ENCODE measurements at places on chromosomes 12 and 14. TPM values are rescaled to one million over a fixed set of nuclear protein-coding genes. Genes with fewer than 3 reads are reported as not detected.

Gene EFS
- 10.4 TPM for total RNA-seq

DNA sequence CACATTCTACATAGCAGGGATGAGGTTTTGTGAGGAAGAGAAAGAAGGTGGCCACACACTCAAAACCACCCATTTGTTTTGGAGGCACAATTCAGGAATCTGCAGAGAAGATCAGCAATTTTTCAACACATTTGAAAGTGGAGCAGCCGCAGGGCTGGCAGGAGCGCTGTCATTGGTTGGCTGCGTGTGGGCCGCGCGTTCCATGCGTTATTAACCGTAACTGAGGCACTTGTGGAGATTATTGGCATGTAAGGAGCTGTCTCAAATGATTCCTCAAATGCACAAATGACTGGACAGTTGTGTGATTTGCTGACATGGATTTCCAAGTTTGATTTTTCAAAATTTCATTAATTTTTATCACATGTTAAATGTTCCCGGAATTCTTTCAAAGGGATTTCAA, 318.5 kb downstream of the TMEM132D start:
- no peak overlapping the region for H3K27ac ChIP-seq
- no peaks in the 10 kb centered on the region for H3K36me3 ChIP-seq
- no peak for DNase-seq
- no peak overlapping the region for H3K4me3 ChIP-seq

- H3K4me1 ChIP-seq: no peaks in the 10 kb centered on the region
- no peaks in the 10 kb centered on the region for H3K36me3 ChIP-seq
- no peak for DNase-seq
- no peak overlapping the region for H3K4me3 ChIP-seq
- H3K27ac ChIP-seq: no peak overlapping the region
Observed at GRCh38 chr14:79831195-79831892, 380.0 kb downstream of the DIO2 start.

DNA sequence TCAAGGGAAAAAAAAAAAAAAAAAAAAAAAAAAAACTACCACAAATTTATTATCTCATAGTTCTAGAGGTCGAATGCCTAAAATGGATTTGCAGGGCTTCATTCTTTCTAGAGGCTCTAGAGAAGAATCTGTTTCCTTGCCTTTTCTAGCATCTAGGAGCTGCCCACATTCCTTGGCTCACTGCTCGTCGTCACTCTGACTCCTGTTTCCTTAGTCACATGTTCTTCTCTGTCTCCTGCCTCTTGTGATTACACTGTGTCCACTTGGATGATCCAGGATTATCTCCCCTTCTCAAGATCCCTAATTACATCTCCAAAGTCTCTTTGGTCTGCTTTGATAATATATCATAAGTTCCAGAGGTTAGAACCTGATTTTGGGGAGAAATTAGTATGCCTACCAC, 88.7 kb downstream of the HECTD1 start:
- peaks cover 100% of the 10 kb centered on the region for H3K36me3 ChIP-seq
- DNase-seq: no peak
- H3K27me3 ChIP-seq: no peaks in the 10 kb centered on the region
- H3K4me3 ChIP-seq: no peak overlapping the region
- H3K27ac ChIP-seq: no peak overlapping the region

DNA sequence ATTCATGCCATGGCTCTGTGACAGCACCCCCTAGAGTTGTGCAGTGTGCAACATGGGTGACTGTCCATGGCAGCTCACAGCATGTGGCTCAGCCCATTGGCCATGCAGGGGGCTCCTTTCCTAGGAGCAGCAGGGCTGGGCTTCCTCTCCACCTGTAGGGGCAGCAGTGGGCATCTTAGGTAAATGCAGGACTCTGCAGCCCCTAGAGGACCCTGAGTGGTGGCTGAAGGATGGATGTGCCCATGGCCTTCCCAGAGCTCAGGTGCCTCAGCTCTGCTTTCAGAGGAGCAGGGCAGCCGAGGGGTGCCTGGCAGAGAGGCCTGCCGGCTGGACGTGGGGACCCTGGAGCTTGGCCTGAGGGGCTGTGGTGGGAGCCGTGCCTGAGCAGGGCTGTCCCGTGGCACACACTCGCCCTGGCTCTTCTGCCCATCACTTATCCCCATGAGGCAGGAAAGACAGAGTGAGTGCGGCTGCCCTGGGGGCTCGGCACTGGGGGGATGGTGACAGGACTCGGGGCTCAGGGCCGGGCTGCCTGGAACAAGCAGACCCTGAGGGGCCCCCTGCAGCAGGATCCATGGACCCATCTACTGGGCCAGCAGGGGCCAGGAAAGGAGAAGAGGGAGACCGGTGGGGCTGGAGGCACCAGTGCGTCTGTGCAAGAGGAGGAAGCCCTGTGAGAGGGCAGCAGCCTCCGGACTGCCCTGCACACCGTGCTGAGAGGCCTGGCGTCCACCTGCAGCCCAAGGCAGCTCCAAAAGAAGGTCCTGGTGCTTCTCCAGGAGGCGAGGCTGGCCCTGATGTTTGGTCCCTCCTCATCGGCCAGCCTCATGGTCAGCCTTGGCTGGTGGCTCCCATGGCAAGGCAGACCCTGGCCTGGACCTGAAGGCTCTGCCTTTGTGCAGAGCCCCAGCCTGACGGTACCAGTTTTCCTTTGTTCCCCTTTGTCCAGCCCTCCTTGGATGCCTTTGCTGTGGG, 7.6 kb downstream of the ADSS1 start:
- H3K4me3 ChIP-seq: no peak overlapping the region
- no peak overlapping the region for H3K27ac ChIP-seq
- no peak for DNase-seq
- peaks cover 21% of the 10 kb centered on the region for H3K4me1 ChIP-seq

Gene RFLNA
- total RNA-seq: 1.0 TPM

Gene DLGAP5
- 0.52 TPM for total RNA-seq

DNA sequence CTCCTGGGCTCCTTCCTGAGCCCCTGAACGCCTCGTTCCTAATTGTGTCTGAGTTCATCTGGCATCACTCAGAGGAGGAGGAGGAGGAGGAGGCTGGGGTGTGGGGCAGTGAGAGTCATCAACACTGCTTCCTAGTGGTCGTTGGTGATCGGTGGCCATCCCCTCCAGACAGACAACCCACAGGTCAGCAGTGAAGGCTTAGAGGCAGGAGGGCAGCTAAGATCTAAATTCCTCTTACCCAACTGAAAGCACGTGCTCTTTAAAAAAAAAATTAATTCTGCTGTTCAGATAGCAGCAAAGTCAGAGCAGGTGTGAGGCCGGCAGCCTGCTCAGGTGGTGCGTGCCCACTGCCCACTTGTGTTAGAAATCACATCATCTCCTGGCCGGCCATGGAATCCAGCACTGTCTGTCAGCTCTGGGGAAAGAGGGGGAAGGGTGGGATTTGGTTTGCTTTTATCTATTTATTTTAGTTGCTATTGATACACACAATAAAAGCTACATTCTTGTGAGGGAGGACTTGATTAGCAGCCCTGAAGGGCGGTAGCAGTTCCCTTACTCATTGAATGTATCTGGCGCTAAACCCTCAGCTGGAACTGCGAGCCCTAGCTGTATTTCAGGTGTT, 46.6 kb downstream of the PPP2R5C start:
- no peaks in the 10 kb centered on the region for H3K36me3 ChIP-seq
- peaks cover 34% of the 10 kb centered on the region for H3K4me1 ChIP-seq
- DNase-seq: no peak
- H3K27ac ChIP-seq: peak overlapping the region; percentile 99

Gene SMIM10L1
- total RNA-seq: 8.6 TPM

- no peak overlapping the region for H3K4me3 ChIP-seq
- DNase-seq: no peak
- H3K4me1 ChIP-seq: no peaks in the 10 kb centered on the region
- no peaks in the 10 kb centered on the region for H3K27me3 ChIP-seq
- no peaks in the 10 kb centered on the region for H3K36me3 ChIP-seq
- peak overlapping the region; percentile 15 for H3K27ac ChIP-seq
Observed at GRCh38 chr14:39228509-39229221, 5.0 kb upstream of the MIA2 start.

DNA sequence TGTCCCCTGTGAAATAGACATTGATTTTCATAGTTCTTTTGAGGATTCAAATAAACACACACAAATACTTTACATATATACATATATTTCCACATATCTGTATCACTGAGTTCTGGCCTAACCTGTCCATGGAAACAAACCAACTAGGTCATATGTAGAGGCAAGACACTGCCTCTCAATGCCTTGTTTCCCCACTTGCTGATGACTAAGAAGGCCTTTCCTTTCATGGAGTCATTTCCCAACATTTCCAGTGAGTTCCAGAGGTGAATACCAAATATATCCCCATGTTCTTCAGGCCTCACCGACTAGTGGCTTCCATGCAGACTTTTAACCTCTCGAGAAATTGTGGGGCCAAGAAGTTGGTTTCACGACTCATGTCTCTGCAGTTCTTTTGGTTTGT, 120.8 kb downstream of the DNAI7 start:
- H3K27me3 ChIP-seq: no peaks in the 10 kb centered on the region
- no peak overlapping the region for H3K4me3 ChIP-seq
- H3K36me3 ChIP-seq: no peaks in the 10 kb centered on the region
- no peak for DNase-seq
- no peaks in the 10 kb centered on the region for H3K4me1 ChIP-seq
- no peak overlapping the region for H3K27ac ChIP-seq

DNA sequence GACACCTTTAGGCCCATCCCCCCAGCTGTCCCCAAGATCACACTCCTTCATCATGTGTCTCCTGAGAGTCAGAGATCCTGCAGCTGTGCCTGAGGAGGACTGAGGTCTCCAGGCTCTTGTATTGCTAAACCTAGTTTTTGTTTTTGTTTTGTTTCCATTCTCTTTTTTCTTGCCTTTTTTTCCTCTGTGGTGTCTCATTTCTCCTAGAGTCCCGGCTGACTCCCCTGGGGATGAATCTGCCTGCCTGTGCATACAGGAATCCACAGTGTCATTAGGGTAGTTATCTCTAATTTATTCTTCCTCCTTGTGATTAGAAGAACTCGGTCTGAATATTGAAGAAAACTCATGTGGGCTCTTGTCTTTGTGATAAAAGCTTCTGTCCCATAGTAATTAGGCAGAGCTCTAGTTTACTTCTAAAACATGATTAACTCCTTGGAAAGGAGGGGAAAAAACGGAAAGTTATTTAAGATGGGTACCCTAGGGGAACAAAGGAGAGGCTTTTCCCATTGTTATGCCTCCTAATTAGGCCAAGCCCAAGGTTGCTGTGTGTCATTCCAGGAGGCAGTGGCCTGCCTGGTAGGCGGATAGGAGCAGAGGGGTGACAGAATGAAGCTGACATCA, 343.2 kb downstream of the ZFP36L1 start:
- no peak for DNase-seq
- H3K4me3 ChIP-seq: no peak overlapping the region
- H3K4me1 ChIP-seq: peaks cover 4% of the 10 kb centered on the region
- no peaks in the 10 kb centered on the region for H3K27me3 ChIP-seq

DNA sequence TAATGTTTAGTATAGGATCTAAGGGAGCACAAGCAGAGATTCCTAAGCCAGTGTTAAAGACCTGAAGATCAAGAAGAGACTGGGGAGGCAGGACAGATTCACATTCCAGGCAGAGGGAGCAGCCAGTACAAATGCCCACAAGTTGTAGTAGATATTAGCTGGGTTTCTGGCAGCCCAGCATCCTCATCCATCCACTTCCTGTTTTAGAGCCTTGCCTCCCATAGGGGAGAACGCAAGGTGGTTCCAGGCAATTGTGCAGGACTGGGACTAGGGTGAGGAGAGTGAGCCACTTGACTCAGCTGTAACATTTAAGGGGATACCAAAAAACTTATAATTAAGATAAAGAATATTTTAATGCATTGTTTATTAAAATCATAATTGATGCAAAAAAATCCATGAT, 71.3 kb upstream of the PSMA6 start:
- H3K36me3 ChIP-seq: no peaks in the 10 kb centered on the region
- no peak overlapping the region for H3K4me3 ChIP-seq
- no peak overlapping the region for H3K27ac ChIP-seq
- H3K4me1 ChIP-seq: no peaks in the 10 kb centered on the region
- H3K27me3 ChIP-seq: no peaks in the 10 kb centered on the region

DNA sequence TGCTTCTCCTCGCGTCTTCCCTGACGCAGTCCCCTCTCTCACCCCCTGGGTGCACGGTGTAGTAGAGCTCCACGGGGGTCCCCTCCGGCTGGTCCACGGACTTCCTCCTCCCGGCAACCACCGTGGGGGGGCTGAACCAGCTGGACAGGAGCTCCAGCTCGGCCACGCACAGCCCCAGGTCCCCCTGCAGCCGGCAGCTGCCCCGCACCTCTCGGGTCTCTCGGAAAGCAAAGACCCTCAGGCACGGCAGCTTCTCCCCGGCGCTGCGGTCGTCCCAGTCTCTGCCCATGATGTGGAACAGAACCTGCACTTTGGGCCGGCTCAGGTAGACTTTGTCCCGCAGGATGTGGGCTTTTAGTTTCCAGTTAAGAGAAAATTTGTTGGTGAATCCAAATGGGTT, 203.8 kb downstream of the TMEM132D start:
- no peaks in the 10 kb centered on the region for H3K27me3 ChIP-seq
- H3K4me1 ChIP-seq: no peaks in the 10 kb centered on the region
- H3K27ac ChIP-seq: no peak overlapping the region
- H3K4me3 ChIP-seq: no peak overlapping the region
- no peak for DNase-seq

DNA sequence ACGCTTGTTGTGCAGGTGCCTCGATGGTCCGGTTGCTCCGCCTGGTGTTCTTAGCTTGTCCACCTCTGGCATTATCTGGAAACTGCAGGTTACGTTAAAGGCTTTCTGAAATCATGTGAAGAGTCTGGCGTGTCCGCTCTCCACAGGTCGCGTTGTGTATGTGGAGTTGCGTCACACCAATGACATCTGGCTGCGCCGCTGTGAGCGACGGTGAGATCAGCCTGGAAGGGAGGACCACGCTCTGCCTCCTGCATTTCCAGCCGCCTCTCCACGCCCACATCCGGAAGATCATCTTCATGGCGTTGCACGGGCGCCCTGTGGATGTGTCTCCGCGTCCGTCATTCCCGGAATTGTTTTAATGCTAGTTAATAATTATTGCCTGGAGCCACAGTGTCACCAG, 50.6 kb upstream of the GALNT9 start:
- DNase-seq: no peak
- H3K4me3 ChIP-seq: no peak overlapping the region
- no peaks in the 10 kb centered on the region for H3K4me1 ChIP-seq
- H3K36me3 ChIP-seq: no peaks in the 10 kb centered on the region

DNA sequence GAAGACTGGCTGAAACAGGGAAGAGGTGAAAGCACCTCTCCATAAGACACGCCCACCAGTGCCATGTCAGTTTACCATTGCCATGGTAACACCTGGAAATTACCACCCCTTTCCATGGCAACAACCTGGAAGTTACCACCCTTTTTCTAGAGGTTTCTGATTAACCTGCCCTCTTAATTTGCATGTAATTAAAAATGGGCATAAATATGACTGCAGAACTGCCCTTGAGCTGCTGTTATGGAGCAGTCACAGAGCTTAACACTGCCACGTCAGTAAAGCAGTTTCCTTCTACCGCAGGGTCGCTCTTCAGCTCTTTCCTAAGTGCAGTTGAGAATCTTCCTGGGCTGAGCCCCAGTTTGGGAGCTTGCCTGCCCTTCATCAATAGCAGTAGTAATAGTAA, 55.2 kb downstream of the RASSF3 start:
- no peak for DNase-seq
- peaks cover 54% of the 10 kb centered on the region for H3K4me1 ChIP-seq
- H3K27ac ChIP-seq: peak overlapping the region; percentile 38
- H3K27me3 ChIP-seq: no peaks in the 10 kb centered on the region

Measured in upper lobe of right lung (tissue), 1 donor.